Stimulated activated naive CD4-positive, alpha-beta T cell (primary cell): ENCODE measurements at places on chromosomes 11 and 22.

GRCh38 chr11:45924927-45925326, 2.5 kb downstream of the LARGE2 start:
- no peak for DNase-seq

- DNase-seq = no peak
Measured at GRCh38 chr11:80239217-80239616, 798.4 kb upstream of the TENM4 start.

DNA sequence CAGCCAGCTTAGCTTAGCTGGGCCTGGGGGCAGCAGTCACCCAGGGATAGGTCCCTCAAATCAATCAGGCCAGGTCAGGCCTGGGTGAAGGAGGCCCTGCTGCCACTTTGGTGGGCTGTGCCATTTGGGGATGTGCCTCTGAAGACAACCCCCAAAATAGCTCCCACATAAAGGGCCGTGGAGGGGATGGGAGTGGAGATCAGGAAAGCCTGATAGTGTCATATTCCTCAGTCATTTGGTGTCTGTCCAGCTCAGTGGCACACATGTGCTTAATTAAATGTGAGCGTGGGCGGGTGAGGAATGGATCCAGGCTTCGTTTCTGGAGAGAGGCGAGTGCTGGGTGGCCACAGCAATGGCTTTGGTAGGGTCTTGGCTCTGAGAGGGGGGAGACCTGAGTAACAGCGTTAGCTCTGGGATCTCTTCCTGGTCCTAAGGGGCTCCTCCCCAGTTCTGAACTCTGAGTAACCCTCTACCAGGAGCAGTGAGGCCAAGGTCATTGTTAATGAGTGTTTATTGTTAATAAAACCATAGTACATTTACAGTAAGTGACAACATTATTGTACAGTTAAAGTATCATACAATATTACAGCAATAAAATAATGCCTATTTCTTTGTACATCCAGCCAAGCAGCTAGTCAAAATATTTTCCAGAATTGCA, 45.2 kb downstream of the NAT10 start:
- no peak for DNase-seq

DNA sequence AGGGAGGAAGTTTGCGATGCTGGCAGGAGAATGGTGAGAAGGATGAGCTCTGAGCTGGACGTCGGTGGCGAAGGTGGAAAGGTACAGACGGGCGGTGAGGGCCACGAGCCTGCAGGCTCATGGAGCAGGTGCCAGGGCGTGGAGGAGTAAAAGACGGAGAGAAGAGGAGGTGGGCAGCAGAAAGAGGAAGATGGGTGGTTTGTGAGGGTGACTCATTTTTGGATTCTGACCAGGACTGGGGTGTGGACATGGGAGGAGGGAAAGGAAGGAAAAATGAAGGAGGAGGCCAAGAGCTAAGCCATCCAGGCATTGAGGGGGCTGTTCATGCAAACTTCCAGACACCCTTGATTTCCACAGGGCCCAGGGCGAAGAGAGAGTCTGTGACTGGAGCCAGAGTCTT, 3.5 kb downstream of the ZDHHC24 start:
- DNase-seq = no peak

GRCh38 chr11:107882095-107882820, 23.7 kb upstream of the SLC35F2 start:
- DNase-seq = no peak

- no peak for DNase-seq
Measured at GRCh38 chr22:30989474-30989873, 20.4 kb downstream of the TUG1 start.

GRCh38 chr11:71446942-71447688, 1.1 kb downstream of the DHCR7 start:
- DNase-seq = no peak

DNA sequence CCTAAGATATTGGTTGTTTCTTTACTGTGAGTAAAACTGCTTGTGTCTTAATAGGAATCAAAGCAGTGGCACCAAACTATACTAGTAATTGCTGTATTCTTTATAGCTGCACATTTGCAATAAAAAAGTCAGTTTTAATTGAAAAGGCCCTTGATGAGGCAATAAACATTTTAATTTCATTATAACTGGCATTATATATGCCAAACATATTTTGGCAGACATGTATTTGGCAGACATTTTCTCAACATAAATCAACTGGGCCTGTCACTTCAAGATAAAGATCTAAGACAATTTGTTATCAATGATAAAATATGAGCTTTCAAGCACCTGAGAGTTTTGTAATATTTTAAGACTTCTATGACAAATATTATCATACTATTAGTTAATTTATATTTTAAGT, 245.7 kb downstream of the SBF2 start:
- no peak for DNase-seq

DNA sequence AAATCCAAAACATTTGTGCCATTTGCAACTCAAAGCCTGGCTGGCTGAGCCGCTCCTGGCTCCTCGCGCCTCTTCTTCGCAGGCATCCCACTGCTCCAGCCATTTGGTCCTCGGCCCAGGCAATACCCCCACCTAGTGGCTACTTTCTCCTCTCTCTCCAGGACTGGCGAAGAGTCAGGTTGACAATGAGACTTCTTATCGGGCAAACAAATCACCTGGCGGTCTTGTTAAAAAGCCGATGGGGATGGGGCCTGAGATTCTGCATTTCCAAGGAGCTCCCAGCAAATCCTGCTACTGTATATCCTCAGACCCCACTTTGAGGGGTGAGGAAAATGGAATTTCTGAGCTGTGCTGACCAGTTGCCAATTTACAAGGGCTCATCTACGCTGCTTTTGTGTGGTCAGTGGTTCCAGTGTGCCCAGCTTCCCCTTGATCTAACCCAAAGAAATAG, 89.0 kb downstream of the ISX start:
- no peak for DNase-seq
